GM13976 (cell line): ENCODE measurements at places on chromosomes 1 and 21.
A peak's percentile ranks its signal among the peaks of the same experiment; 100 is the strongest.

- DNase-seq, result no peak
These were observed 29.1 kb upstream of the ZNF281 start for GRCh38 chr1:200438911-200439310.

DNA sequence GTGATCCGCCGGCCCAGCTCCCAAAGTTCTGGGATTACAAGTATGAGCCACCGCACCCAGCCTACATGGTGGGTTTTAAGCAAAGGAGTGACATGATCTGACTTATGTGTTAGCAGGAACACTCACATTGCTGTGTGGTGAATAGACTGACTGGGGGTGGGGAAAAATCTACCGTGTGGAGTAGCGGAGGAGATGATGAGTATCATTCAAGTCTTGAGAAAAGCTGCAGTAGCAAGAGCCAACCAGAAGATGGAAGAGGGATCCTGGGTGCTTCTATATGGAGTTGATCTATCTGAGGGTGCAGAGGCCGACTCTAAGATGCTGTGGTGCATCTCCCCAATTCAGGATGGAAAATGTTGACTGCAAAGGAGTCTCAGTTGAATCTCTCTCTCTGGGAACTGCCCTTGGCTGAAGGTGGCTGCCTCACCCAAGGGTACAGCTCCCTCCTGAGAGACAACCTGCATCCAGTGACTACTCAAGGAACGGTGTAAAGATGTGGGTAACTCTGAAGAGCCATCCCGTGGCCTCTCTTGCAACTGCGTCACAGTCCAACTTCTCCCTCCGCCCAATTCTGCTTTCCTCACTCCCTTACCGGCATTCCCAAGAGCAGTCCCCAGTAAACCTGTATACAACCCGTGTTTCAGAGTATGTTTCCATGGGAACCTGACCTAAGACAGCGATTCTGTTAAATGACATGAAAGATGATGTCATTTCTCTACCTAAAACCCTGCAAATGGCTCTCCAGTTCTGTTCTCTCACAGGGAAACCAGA, 7.4 kb upstream of the B3GALNT2 start:
- DNase-seq, result no peak

DNA sequence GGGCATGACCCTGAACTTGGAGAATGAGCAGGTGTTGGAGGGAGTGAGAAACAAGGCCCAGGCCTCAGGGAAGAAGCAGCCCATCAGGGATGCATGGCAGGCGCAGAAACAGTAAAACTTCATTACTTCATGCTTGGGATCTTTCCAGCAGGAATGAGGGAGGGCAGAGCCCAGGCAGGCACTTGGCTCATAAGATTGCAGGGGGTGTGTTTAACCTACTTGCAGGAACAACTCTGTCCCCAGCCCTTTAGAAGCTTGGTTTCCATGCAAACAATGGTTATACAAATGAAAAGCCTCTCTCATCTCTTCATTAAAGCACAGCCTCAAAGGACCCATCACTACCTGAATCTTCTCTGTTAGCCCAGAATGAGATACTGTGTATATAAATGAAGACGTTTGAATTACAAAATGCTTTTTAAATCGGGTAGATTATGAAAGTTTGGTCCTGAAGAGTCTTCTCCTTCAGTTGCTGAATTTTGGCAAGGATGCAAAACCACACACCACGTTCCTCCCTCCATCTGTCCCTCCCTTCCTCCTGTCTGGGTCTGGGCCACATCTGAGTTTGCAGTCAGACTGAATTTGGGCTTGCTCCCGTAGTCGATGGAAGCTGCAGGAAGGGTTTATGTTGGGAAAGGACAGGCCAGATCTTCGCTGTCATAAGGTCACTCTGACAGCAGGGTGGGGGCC, 154.4 kb upstream of the KLHDC7A start:
- no peak for DNase-seq

DNA sequence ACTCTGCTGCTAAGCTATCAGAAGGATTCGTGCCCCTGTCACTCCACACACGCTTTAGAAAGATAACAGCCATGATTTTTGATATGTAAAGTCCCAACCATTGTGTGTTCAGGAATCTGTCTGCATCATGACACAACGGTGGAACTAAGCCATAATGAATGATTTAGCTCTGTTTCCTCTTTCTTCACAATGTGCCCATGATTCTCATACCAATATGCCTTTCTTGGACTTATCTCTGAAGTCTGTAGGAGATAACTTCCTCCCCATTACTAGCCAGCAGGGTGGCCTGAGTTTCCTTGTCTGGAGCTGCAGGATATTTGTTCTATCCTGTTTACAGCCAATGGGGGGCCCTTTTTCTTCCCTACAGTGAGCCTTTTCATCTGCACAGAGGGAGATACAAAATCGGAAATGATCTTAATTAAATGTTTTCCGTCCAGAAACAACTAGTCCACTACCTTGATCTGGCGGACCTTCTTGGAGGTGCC, 511.7 kb downstream of the USP25 start:
- DNase-seq, result no peak

DNA sequence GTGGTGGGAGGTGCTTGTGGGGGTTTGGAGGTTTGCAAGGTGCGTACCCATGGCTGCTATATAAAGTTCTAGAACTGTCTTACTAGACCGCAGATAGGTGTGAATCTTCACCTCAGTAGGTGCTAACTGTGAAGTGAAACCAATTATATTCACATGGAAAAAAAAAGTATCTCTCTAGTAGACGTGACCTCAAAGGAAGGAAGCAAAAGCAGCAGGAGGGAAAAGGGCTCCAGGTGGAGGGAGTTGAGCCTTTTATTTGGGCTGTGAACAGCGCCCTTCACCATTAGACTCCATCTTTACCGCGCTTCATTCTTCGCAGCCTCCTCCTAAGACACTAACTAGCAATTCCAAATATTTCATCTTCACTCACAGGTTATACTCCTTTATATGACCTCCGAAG, 129.8 kb downstream of the TBX19 start:
- no peak for DNase-seq

DNA sequence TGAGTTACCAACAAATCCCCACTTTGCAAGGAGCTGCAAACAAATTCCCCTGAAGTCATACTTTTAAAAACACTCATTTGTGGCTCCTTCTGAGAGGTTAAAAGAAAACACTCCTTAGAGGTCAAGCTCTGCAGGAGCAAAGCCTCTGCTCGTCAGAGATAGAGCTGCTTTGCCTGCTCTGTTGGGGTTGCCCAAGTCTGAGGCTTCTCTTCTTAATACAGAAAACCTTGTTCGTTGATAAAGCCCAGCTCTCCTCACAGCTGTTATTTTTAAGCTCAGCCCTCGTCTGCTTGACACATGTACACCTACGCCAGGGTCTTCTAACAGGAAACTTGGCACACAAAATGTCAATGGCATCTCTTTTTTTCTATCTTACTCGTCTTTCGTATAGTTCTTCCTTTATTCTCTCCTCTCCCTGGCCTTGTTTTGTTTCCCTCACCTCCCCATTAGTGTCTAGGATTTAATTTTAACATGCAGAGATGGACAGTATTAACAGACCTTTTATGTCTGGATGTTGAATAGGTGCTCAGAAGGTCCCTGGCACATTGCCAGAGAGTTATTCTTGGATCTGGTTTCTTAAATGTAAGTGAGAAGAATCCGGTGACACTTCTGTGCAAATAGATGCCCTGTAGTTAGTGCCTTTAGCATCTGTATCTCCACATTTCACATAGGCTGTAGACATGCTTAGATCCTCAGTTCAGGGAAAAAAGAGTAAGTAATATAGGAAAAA, 86.0 kb downstream of the LRRC53 start:
- no peak for DNase-seq

- DNase-seq, result no peak
These were observed 559 bp downstream of the BACH1 start for GRCh38 chr21:29299046-29299915.

GRCh38 chr1:110675060-110675791, 486 bp upstream of the KCNA3 start:
- DNase-seq, result no peak

GRCh38 chr1:16294219-16295212, 57.5 kb upstream of the CPLANE2 start:
- DNase-seq, result no peak

GRCh38 chr1:174003867-174004266, 18.3 kb downstream of the RC3H1 start:
- no peak for DNase-seq

DNA sequence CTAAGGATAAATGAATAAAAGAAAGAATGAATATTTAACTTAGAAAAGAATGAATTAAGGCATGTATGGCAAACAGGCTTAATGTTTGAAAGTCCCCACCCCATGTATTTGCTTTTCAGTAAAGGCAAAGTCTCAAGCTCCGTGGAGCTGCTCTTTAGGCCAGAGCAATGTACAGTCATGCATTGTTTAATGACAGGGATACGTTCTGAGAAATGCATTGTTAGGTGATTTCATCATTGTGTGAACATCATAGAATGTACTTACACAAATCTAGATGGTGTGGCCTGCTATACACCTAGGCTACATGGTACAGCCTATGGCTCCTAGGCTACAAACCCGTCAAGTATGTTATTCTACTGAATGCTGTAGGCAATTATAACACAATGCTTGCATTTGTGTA, 51.6 kb upstream of the SPATA6 start:
- DNase-seq, result no peak

DNA sequence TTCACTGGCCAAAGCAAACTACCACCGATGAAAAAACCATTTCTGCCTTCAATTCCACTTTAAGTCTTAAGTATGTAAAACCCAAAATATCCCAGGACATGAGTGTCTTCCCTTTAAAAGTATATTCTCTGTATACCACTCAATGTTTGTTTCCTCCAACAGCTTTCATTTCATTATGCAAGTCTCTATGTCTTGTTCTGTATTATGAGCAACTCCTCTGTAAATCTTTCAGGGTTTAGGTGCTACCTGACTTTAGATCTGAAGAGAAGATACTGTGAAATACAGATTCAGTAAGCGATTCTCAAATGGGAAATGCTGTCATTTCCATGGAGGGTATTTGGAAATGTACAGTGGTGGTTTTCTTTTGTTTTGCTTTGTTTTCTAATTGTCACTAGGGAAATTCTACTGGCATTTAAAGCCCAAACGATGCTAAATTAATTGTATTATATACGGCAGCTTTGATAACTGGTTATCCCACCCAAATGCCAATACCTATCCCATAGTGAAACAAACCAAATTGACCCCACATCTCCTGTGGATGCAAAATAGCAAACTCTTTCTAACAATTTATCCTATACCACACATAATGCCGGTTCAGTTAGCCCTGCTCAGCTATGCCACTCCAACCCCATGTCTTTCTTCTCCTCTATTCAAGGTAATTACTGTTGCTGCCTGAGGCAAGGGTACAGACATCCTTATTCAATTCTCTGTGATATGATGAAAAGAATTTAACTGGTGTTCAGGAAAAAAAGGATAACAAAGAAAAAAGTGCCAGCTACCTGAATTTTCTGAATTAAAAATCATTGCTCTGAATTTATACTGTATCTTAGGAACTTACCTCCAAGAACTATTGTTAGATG, 182.8 kb downstream of the EIF4G3 start:
- DNase-seq, result no peak

- DNase-seq, result no peak
These were observed 24.3 kb upstream of the ENO1 start for GRCh38 chr1:8902765-8903164.

GRCh38 chr1:229557913-229558414, 543 bp downstream of the ABCB10 start:
- peak; percentile 76 for DNase-seq

DNA sequence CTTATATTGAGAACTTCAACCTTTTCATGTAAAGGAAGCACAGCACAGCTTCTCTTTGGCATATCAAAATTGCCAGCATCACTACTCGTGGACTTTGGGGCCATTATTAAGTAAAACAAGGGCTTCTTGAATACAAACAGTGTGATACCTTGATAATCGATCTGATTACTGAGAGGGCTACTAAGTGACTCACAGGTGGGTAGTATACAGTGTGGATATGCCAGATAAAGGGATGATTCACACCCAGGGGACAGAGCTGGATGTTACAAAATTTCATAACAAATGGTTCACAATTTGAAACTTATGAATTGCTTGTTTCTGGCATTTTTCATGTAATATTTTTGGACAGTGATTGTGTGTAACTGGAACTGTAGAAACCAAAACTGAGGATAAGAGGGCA, 15.4 kb downstream of the HDAC1 start:
- no peak for DNase-seq

DNA sequence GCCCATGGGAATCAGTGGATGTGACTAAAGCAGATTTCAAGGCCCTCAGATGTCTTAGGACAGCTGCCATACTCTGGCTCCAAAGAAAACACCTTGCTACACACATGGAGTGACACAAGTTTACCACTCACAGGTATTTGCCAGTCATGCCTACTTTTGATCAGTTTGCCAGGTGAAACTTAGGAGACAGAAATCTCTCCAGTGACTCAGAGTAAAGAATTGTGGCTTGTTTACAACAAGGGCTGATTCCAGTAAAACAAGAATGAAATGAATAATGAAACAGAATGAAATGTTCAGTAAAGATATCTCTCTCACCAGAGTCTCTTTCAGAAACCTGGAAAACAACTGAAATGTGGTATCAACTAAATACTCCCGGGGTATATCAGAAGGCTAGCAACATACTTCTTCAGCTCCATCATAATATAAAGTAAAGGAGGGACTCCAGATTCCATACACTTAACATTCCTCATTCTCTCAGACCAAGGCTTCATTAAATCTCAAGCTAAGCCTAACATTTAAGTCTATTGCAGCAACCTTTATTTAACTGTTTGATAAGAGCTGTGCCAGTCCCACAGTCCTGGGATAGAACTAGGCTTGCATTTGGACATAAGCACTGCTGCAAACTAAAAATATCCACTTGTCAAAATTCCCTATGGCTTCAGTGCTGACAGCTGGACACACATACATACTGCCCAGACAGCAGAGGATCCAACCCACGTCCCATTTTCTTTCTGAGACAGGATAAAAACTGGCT, 143.3 kb downstream of the SIPA1L2 start:
- DNase-seq, result no peak

GRCh38 chr1:59738152-59738551, 76.6 kb upstream of the HOOK1 start:
- no peak for DNase-seq

- peak; percentile 29 for DNase-seq
These were observed 358.4 kb downstream of the NTNG1 start for GRCh38 chr1:107499139-107499744.

DNA sequence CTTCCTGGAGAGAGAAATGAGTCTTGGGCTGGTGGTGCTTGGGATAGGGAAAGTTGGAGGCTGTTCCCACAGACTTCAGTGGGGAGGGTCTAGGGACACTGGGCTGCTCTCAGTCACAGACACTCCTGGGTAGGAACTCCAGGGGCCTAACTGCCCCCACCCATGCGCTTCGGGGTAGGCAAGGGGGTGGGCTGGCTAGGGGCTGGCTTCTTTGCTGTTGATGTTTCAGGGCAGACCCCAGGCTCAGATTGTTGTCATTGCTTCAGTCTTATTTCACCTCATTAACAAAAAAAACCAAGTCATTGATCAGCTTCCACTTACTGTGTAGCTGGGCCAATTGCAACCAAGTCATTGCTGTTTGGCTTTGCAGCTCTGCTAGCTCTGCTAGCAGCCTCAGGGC, 160.1 kb upstream of the CSF3R start:
- no peak for DNase-seq
